ENCODE measurements at places on chromosomes 13 and 19.
A peak's percentile ranks its signal among the peaks of the same experiment; 100 is the strongest.

DNA sequence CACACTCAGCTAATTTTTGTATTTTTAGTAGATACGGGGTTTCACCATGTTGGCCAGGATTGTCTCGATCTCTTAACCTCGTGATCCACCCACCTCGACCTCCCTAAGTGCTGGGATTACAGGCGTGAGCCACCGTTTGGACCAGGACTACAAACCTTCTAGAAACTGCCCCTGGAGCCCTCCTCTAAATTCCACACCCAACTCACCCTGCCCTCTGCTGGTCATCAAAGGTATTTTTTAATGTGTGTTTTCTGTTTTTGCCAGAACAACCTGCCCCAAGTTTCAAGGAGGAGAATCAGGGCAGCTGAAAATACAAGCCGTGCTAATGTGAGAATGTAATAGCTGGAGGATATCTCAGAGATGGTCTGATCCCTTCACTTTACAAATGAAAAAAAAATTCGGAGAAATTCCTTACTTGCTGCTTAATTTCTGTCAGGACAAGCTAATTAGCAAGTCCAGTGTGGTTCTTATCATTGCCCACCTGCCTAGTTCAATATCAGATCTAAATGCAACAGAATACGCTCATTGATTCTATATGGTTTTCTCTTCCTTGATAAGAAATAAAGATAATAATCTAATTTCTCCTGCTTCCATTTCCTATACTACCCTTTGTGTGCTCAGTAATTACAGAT, 4.1 kb downstream of the ATP8A2 start:
- no peak for DNase-seq

- DNase-seq = no peak
These were observed 91.8 kb downstream of the UBL3 start for GRCh38 chr13:29758531-29759114.

DNA sequence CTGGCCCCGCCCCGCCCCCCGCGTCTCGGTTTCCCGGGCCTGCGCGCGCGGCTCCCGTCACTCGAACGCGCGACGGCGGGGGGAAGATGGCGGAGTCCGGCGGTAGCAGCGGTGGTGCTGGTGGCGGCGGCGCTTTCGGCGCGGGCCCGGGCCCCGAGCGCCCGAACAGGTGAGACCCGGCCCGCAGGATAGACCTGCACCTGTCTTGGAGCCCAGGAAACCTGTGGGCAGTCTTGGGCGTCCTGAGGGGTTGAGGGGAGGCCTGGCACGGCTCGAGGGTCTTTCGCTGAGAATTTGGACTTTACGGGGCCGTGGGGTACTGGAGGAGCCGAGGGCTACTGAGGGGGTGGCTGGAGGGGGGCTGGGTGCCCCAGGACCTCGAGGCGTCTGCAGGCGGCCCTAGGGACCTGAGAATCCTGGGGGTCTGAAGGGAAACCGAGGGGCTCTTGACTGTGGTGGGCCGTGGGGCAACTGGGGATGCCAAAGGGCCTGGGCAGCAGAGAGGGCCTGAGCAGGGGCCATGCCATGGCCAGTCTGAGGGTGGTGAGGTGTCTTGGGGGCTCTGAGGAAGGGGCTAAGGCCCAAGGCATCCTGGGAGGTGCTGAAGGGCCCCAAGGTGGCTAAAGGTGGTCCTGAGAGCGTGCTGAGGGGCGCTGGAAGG, at the start of gene KLHL26:
Gene KLHL26, plus strand, starts transcription at position 60 of the 661 bp plus-strand sequence. Its CDS starts 27 bp downstream, at position 87.
- no peak for DNase-seq

DNA sequence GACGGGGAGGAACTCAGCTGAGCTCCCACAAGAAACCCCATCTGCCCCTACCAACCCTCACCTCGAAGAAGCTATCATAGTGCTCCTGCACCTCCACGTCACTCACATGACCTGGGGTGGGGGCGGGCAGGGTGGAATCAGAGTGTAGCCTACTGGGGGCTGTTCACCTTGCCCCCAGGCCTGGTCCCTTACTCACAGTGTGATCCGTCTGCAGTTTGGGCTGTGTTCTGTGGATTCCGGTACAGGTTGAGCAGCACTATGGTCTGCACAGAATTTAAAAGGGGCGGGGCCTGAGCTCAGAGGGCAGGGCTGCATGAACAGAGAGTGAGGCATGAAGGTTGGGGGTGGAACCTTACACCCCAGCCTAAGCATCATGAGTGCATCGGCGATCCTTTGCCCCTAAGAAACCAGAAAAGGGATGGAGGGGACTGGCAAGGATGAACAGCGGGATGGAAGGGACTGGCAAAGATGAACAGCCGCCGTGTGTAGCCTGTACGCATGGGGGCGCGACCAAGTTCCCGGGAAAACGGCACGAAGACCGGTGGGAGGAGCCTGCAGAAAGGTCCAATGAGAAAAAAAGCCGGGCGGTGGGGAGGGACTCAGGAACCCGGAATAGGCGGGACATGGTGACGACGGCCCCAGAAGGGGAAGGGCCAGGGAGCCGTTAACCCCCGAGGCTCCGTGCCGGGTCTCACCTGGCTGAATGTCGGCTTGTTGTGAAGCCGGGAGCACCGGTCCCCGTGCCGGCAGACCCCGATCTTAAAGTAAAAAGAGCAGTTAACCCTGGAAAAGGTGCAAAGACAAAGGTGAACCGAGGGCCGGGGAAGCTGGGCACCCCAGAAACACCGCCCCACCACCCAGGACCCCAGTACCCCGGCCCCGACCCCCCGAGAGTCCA, 539 bp downstream of the U2AF1L4 start:
- peak; percentile 92 for DNase-seq

GRCh38 chr13:110391273-110391672, 84.2 kb downstream of the COL4A2 start:
- no peak for DNase-seq

GRCh38 chr13:47094734-47095434, 198.0 kb upstream of the HTR2A start:
- no peak for DNase-seq

DNA sequence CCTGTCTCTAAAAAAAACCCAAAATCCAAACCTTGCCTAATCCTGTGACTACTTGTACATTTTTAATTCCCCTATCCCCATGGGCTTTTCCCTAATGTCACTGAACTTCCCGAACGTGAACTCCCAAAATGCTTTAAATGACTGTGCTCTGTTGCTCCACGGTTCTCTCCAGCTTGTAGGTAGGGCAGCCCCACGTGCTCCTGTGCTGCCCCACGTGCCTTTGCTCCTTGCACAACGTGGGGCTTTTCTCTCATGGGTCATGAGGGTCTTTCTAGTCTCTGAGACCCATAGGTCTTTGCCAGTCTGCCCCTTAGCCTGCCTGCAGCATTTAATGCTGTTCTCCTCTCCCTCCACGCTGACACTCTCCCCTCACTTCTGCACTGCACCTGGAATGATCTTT, 122.0 kb downstream of the SHISA2 start:
- DNase-seq = no peak

DNA sequence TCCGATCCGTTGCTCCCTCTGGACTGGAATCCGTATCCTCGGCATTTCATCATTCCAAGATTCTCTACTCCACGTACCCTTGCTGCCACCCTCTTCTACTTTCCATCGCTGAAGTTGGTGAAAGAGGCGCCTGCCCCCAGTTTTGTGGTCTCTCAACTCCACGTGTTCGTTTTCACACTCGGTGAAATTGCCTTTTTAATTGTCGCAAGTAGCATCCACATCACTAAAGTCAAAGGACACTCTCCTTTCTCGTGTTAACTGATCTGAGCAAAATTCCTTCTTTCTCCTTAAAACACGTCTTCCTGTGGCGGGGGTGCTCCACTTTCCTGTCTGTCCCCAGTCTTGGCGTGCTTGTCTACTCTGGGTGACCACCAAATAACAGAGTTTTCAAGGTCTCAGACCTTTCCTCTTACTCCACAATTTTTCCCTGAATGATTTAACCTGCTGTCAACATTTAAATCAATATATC, 1.1 kb upstream of the TMTC4 start:
- no peak for DNase-seq

DNA sequence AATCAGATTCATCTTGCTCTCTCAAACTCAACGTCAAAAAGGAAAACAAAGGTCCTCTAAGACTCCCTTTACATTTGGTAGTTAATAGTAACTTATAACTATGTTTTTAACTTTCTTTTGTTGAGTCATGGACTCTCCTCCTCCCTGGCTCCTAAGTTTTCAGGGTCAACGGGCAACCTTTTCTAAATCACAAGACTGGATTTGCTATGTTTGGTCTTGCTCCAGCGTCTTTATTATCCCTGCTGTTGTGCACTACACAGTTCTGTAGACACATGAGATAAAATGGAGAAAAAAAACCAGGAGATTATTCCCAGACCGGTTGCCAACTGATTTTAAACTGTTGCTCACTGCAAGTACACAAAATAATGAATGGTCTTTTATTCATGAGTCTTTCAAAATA, 1.9 kb upstream of the ITM2B start:
- DNase-seq = no peak

GRCh38 chr13:93964146-93964512, 515.4 kb downstream of the DCT start:
- DNase-seq = no peak

- no peak for DNase-seq
These were observed 21.9 kb upstream of the SLC35E1 start for GRCh38 chr19:16594131-16594586.

Measured in NCI-H446 treated with DMSO at 0.1 percent for 48 hours (cell line).